ENCODE measurements at places on chromosomes 3 and 15. TPM values are rescaled to one million over a fixed set of nuclear protein-coding genes. Genes with fewer than 3 reads are reported as not detected.

DNA sequence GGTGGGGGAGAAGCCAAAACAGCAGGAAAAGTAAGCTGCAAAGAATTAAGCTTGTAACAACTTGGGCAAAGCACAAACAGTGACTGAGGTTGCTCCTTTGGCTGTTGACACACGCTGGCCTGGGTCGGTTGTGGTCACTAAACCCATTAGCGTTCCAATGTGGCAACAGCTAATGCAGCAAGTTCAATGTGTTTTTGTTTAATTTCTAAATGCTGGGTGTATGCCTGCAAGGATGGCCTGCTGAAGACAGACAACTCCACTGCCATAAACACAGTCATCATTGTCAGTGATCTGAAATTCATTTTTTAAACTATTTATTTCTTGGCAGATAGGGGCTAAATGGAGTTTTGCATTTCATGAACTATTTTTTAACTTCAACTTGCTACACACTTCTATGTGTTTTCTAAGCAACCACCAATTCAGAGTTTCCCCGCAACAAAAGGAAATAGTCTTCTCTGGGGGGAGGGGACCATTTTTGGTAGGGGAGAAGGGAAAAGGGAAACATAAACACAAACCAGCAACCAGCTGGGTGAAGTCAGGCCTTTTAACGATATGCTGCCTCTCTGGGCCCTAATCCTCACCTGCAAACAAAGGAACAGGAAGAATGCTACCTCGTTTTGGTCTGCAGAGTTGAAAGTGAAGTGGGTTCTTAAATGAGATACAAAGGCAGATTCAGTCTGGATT is 34.8 kb upstream of the WNT5A start:
- H3K27ac ChIP-seq: no peak overlapping the region
- no peak for DNase-seq
- H3K4me1 ChIP-seq: no peaks in the 10 kb centered on the region
- H3K4me3 ChIP-seq: no peak overlapping the region
- H3K27me3 ChIP-seq: no peaks in the 10 kb centered on the region
- H3K36me3 ChIP-seq: no peaks in the 10 kb centered on the region

GRCh38 chr3:174945951-174946350 is 86.8 kb downstream of the NAALADL2 start:
- H3K36me3 ChIP-seq: no peaks in the 10 kb centered on the region
- DNase-seq: no peak
- no peak overlapping the region for H3K4me3 ChIP-seq
- H3K27me3 ChIP-seq: no peaks in the 10 kb centered on the region

DNA sequence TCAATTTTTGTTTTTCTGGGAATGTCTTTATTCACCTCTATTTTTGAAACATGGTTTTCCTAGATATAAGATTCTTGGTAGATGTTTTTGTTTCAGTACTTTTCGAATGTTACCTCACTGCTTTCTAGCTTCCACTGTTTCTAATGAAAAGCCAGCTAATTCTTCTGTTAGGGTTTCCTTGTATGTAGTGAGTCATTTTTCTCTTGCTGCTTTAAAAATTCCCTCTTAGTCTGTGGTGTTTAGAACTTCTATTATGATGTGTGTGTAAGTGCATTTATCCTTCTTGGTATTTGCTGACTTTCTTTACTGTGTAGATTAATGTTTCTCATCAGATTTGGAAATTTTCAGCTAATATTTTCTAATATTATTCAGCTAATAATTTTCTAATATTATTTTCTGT is 151.1 kb upstream of the OSTN start:
- DNase-seq: no peak
- H3K36me3 ChIP-seq: no peaks in the 10 kb centered on the region
- no peaks in the 10 kb centered on the region for H3K4me1 ChIP-seq
- no peak overlapping the region for H3K4me3 ChIP-seq
- no peak overlapping the region for H3K27ac ChIP-seq

DNA sequence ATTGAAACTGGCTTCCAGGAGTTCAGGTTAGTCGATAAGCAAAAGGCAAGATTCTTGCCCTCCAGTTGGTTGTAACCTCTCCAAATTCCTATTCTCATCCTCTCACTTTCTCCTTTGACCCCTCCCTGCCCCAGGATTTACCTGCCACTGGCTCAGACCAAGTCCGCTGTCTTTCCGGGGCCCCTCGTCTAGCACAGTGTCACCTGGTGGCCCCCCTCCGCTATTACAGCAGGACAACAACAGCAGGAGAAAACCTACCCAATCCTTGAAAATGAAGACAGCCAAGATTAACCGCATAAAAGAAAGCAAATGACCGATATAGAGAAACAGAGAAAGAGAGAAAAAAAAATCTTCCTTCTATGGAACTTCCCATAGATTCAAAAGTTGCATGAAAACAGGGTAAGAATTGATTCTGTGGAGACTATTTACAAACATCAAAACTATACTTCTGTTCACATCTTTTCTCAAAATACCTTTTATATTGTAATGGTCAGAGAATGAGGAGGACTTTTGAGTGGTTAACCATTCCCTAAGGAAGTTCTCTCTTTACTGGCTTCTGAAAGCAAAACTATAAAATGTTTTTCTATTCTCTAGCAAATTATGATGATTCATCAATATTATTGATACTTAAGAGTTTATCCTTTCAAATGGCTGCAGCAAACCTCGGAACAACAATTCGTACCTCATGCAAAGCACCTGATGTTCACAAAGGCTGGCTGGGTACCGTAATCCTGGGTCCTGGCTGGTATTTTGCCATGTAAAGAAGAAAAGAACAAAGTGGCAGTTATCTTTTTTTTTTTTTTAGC is 10.0 kb upstream of the ST8SIA2 start:
- H3K36me3 ChIP-seq: no peaks in the 10 kb centered on the region
- no peak overlapping the region for H3K27ac ChIP-seq
- no peak for DNase-seq

DNA sequence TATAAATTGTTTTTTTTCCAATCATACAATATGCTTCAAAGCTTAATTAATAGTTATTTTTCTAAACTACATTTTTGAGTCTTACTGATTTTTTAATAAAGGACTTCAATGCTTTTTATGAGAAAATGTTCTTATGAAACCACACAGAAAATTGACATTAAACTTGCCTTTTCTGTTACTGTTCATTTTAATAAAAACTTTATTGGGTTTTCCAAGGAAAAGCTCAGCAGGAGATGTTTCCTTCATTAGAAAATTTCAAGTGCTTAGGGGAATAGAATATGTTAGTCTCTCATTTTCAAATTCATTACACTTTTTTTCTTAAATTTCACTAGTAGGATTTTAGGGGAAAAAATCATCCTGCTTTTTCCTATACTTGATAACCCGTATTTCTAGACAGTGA is 711.4 kb downstream of the DIPK2A start:
- no peaks in the 10 kb centered on the region for H3K36me3 ChIP-seq
- no peak overlapping the region for H3K4me3 ChIP-seq
- DNase-seq: no peak
- no peak overlapping the region for H3K27ac ChIP-seq

- no peaks in the 10 kb centered on the region for H3K27me3 ChIP-seq
- DNase-seq: no peak
- no peak overlapping the region for H3K27ac ChIP-seq
- no peak overlapping the region for H3K4me3 ChIP-seq
- H3K36me3 ChIP-seq: no peaks in the 10 kb centered on the region
Observed at GRCh38 chr3:83523470-83524073, 1435.2 kb upstream of the CADM2 start.

- H3K36me3 ChIP-seq: no peaks in the 10 kb centered on the region
- H3K27ac ChIP-seq: no peak overlapping the region
- H3K27me3 ChIP-seq: no peaks in the 10 kb centered on the region
- no peak overlapping the region for H3K4me3 ChIP-seq
- H3K4me1 ChIP-seq: no peaks in the 10 kb centered on the region
- DNase-seq: no peak
Observed at GRCh38 chr3:117630885-117631284, 921.3 kb downstream of the TUSC7 start.

DNA sequence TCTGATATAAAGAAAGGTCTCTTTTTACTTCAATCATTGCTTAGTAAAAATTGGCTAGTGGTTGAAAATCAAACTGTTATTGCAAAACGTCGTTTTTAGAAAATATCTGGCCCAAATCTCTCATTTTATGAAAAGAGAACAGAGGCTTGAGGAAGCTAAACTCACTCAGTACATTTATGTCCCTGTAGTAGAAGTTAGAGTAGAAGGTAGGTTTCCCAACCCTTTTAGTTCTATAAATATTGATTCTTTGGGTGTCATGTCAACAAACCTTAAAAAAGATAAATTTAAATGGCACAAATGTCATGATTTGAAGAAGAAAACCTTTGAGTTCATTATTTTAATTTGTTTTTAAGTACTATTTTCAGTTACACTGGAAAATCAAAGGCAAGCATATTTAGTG is 722.3 kb upstream of the NECTIN3 start:
- no peak overlapping the region for H3K27ac ChIP-seq
- no peak overlapping the region for H3K4me3 ChIP-seq
- DNase-seq: no peak
- H3K4me1 ChIP-seq: no peaks in the 10 kb centered on the region
- no peaks in the 10 kb centered on the region for H3K27me3 ChIP-seq

DNA sequence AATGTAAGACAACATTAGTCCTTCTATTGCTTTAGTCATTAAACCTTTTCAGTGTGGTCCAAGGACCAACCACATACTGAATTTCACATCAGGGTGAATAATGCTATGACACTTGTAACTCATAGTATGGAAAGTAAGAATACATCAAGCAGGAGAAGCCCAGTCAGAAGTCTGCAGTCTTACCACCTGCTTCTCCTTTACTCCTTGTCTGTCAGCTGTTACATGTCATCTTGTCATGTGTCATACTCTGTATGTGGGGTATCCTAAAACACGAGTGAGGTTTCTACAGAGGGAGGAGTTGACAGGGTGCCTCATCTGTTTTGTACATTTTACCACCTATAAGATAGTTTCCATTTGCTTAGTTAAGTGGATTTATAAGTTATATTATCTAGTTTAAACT is 32.8 kb upstream of the EID1 start:
- peaks cover 1% of the 10 kb centered on the region for H3K27me3 ChIP-seq
- H3K36me3 ChIP-seq: peaks cover 14% of the 10 kb centered on the region
- DNase-seq: no peak
- H3K4me1 ChIP-seq: no peaks in the 10 kb centered on the region

- H3K27me3 ChIP-seq: no peaks in the 10 kb centered on the region
- H3K4me3 ChIP-seq: no peak overlapping the region
- no peak for DNase-seq
- H3K4me1 ChIP-seq: peaks cover 15% of the 10 kb centered on the region
- no peak overlapping the region for H3K27ac ChIP-seq
Observed at GRCh38 chr3:150450916-150451315, 42.8 kb downstream of the TSC22D2 start.

DNA sequence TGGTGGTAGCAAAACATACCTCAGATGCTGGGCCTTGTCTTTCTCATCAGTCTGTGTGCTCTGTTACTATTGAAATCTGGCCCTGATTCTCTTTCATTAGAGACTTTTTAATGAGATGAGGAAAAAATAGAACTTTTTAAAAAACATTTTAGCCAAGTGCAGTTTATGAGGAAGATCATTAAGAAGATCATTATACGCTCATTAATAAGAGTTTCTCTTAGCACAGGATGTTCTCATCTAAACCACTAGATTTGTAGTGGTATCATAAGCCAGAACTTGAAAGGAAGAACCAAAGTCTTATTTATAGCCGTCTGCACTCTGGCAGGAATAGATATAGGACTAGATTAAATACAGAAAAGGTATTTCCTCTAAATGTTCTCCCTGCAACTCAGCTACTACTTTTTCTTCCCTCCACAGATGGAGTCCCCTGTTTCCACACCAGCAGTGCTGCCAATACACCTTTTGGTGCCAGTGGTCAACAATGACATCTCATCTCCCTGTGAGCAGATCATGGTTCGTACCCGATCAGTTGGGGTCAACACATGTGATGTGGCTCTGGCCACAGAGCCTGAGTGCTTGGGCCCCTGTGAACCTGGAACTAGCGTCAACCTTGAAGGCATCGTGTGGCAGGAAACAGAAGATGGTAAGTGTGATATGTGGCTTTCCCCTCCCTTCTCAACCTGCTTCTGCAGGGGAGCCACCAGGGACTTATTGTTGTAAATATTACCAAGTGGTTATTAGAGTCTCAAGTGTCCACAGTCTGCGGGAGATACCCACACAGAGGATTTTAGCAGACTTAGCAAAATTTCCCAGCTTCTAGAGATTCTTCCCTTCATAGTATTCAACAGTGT is 152.8 kb downstream of the RBPMS2 start:
- peaks cover 76% of the 10 kb centered on the region for H3K4me1 ChIP-seq
- peak overlapping the region; percentile 53 for H3K4me3 ChIP-seq
- DNase-seq: peak; percentile 48
- H3K27ac ChIP-seq: peak overlapping the region; percentile 80
- H3K27me3 ChIP-seq: no peaks in the 10 kb centered on the region

- DNase-seq: no peak
- H3K4me3 ChIP-seq: no peak overlapping the region
- no peaks in the 10 kb centered on the region for H3K27me3 ChIP-seq
- no peaks in the 10 kb centered on the region for H3K4me1 ChIP-seq
- H3K36me3 ChIP-seq: no peaks in the 10 kb centered on the region
Observed at GRCh38 chr3:179676081-179676480, 23.2 kb downstream of the USP13 start.

- H3K36me3 ChIP-seq: peaks cover 33% of the 10 kb centered on the region
- no peak overlapping the region for H3K4me3 ChIP-seq
- peak overlapping the region; percentile 23 for H3K27ac ChIP-seq
- peaks cover 17% of the 10 kb centered on the region for H3K4me1 ChIP-seq
- no peaks in the 10 kb centered on the region for H3K27me3 ChIP-seq
Observed at GRCh38 chr3:123113889-123114450, 47.1 kb downstream of the PDIA5 start.

DNA sequence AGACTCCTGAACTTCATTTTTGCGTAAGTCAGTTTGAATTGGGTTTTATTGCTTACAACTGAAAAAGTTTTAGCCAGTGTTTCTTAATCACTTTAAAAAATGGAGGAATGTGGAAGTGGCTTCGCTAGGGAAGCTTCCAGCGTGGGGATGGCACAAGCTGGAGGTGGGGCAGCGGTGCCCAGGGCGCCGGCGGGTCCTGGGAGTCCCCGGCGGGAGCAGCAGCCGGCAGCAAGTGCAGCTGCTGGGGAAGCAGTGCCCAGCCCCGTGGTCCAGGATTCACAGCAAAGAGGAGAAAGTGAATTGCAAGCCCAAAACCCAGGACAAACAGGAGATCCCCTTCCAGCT is 301.8 kb upstream of the PROK2 start:
- no peaks in the 10 kb centered on the region for H3K27me3 ChIP-seq
- H3K4me3 ChIP-seq: no peak overlapping the region
- no peaks in the 10 kb centered on the region for H3K36me3 ChIP-seq
- peaks cover 31% of the 10 kb centered on the region for H3K4me1 ChIP-seq

GRCh38 chr15:77867266-77868047 is 210.1 kb downstream of the TBC1D2B start:
- no peaks in the 10 kb centered on the region for H3K4me1 ChIP-seq
- no peaks in the 10 kb centered on the region for H3K27me3 ChIP-seq
- H3K27ac ChIP-seq: no peak overlapping the region
- DNase-seq: no peak

GRCh38 chr3:59142556-59142955 is 92.7 kb upstream of the CFAP20DC start:
- H3K4me1 ChIP-seq: no peaks in the 10 kb centered on the region
- no peaks in the 10 kb centered on the region for H3K27me3 ChIP-seq
- no peak overlapping the region for H3K27ac ChIP-seq
- no peak overlapping the region for H3K4me3 ChIP-seq
- H3K36me3 ChIP-seq: no peaks in the 10 kb centered on the region

IL17RE gene
- total RNA-seq: 3.2 TPM

BSN gene
- total RNA-seq: 0.13 TPM

CPNE9 gene
- total RNA-seq: 0.93 TPM

LPP gene
- total RNA-seq: 38.2 TPM

CCNB2 gene
- 36.6 TPM for total RNA-seq

C3orf33 gene
- 2.0 TPM for total RNA-seq

CCR3 gene
- not detected for total RNA-seq

MESP2 gene
- not detected for total RNA-seq

ZDHHC3 gene
- total RNA-seq: 46.6 TPM

FBXW12 gene
- total RNA-seq: not detected

CHRNB4 gene
- not detected for total RNA-seq

TMOD2 gene
- total RNA-seq: 4.5 TPM

DNAH12 gene
- not detected for total RNA-seq

PRSS50 gene
- not detected for total RNA-seq

Measured in activated T-helper 1 cell treated with anti-CD3 and anti-CD28 coated beads, Interleukin-12 subunit alpha, Interleukin-12 subunit beta, Interleukin-2, Interleukin-4 antibody, amounts not matched to agents 30 ng/mL and 10 ng/mL and 1 ng/mL, durations not matched to agents 14 hours and 24 hours and 36 hours (primary cell).